ENCODE measurements at places on chromosomes 7 and 10. TPM values are rescaled to one million over a fixed set of nuclear protein-coding genes. Genes with fewer than 3 reads are reported as not detected.

Gene CALHM3
- total RNA-seq: not detected

Gene SPDYE6
- not detected for total RNA-seq

Gene COL28A1
- total RNA-seq: not detected

Gene PPP1R17
- total RNA-seq: not detected

All from epithelial cell of umbilical artery (primary cell).